ENCODE measurements at places on chromosomes 12 and 14.

DNA sequence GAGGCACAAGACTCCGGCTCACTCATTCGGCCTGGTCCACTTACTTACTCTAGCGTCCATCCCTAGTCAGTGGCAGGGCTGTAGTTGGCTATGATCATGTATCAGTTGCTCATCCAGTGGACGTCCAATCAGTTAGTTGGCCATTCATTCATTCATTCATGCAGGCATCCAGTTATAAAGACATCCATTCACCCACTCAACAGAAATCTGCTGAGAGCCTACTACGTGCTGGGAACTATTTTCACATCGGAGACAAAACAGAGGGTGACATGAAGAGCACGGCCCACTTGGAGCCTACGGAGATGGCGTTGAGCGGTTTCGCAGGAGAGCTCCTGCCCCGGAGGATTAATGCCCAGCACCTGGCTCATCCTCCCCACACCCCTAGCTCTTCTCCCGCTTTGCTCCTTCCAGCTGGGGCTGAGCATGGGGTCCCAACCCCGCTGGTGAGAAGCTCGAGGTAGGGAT lies 49.7 kb downstream of the SNAPC1 start:
- no peak for DNase-seq

GRCh38 chr14:64410084-64410774 lies 22.1 kb downstream of the MTHFD1 start:
- no peak for DNase-seq

DNA sequence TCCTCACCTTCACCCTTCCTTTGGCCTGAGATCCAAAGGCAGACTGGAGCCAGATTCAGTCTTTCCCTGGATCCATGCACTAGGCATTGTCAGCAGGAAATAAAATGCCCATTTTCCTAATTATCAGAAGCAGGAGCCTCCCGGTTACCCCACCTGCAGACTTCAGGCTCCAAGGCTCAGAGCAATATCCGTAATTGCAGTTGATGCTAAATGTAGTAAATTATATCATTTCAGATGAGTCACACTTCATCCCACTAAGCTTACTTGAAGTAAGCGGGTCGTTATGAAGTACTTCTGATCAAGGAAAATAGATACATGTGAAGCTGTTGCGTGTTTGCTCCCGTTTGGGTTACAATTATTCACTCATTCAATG lies 110.7 kb upstream of the SFSWAP start:
- DNase-seq: no peak

- DNase-seq: no peak
These were observed 16.3 kb downstream of the NDUFA12 start for GRCh38 chr12:94987076-94987669.

- no peak for DNase-seq
These were observed 127.9 kb downstream of the CACNA1C start for GRCh38 chr12:2180737-2181082.

DNA sequence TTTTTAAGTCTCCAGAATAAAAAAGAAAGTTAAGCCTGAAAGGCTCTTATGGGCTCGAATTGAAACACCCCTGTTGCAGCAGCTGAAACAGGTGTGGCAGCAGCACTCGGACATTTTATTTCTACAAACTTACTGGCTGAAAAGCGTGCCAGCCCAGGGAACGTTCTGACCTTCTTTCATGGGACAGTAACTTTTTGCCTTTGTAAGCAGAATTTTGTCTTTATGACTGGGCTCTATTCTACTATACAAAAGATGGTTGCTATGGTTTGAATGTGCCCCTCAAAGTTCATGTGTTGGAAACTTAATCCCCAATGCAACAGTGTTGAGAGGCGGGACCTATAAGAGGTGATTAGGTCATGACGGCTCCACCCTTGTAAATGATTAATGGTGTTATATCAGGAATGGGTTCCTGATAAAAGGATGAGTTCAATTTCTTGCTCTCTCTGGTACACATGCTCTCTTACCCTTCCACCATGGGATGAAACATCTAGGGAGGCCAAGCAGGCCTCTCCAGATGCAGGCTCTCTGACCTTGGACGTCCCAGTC lies 52.7 kb downstream of the PELI2 start:
- DNase-seq: no peak

GRCh38 chr12:2624543-2625288 lies 170.1 kb upstream of the FKBP4 start:
- DNase-seq: no peak

GRCh38 chr12:14167005-14167628 lies 185.7 kb upstream of the GRIN2B start:
- no peak for DNase-seq

- DNase-seq: no peak
These were observed 8.2 kb downstream of the ARHGAP5 start for GRCh38 chr14:32085182-32085844.

DNA sequence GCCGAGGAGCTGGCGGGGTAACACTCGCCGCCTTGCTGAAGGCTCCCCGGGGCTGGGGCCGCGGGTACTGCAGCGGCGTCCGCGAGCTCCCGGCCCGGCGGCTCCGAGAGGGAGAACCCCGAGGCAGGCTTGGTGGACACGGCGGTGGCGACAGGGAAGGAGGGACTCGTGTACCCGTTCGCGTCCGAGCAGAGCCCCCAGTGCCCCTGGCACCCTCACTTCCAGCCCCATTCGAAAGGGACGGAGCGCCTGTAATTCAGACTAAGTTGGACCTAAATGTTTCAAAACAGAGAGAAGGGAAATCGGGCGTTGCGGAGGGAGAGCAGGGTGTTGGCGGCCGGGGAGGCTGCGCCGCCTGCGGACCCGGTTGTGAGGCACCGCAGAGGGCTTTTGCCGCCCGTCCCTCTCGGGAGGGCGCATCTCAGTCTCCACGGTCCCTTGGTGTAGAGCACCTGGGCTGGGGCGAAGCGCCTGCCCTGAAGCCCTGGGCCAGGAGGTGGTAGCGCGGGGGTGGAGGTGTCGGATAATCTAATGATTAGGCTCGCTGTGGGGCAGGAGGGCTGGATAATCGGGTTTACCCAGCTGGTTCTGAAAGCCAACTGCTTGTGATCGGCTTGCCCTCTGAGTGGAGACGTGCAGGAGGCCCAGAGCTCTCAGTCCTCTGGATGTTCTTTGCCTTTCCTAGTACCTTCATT lies 771 bp downstream of the DAAM1 start:
- DNase-seq: no peak
